ENCODE measurements at places on chromosomes 4 and X.

- DNase-seq, result no peak
Measured at GRCh38 chr4:48024522-48024921, 8.0 kb downstream of the NIPAL1 start.

- no peak for DNase-seq
Measured at GRCh38 chr4:112023402-112023950, 121.8 kb upstream of the FAM241A start.

- no peak for DNase-seq
Measured at GRCh38 chrX:47030339-47030738, 47.9 kb upstream of the RGN start.

DNA sequence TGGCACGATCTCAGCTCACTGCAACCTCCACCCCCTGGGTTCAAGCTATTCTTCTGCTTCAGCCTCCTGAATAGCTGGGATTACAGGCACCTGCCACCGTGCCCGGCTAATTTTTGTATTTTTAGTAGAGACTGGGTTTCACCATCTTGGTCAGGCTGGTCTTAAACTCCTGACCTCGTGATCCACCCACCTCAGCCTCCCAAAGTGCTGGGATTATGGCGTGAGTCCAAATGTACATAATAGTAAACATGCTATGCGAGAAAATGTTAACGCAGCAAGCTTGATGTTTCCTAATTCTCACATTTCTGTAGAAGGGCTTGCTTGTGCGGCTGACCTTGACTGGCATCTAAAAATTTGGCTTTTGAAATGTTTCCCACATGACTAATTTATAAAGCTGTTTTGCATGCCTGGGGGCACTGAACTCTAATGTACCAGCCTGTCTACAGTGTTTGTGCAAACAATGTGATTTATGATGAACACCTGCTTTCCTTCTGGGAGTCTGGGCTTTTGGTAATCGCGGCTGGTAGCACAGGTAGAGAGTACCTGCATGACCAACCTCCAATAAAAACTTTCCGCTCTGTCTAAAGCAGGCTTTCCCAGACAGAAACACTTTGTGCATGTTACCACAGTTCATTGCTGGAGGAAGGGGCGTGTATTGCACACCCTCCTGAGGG lies 216.8 kb downstream of the IL15 start:
- DNase-seq, result no peak

- DNase-seq, result no peak
Measured at GRCh38 chr4:82728301-82728700, 70.3 kb downstream of the SCD5 start.

- no peak for DNase-seq
Measured at GRCh38 chr4:166493924-166494345, 620.9 kb downstream of the TLL1 start.

DNA sequence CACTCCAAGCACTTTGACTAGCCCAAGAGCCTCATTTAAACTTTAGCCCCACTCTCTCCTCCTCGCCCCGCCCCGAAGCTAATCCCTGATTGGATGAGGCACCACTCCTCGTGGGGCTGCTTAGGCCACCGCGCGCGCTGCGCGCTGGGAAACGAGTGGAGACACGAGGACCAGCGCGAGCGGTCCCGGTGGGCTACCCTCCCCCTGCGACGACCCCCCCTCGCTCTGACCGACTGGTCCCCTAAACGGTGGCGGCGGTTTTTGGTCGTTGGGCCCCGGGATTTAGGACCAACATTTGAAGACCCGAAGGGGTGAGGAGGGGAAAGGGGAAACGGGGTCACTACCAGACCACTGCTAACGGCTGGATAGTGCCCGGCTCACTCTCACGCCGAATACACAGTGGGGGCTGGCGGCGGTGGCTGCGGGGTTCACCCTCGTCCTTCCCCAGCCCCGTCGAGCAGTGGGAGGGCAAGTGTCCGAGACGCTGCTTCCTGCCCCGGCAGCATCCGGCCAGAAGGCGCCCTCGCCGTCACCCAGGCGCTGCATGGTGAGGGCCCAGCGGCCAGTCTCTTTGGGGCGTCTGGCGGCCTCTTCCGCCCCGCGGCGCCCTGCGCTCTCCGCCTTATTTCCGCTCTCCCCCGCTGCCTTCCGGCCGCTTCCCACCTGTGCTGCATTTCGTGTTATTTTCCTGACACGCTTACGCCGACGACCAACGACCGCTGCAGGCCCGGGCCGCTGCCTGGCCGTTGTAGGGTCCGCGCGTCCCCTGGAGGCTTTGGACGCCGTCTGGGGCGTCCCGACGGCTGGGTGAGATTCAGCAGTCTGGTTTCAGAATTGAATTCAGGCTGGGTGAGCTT lies at the start of gene RBM46:
Gene RBM46, plus strand, starts transcription at position 147 of the 857 bp plus-strand sequence. CDS start 15,481 bp downstream, outside the sequence.
- no peak for DNase-seq

DNA sequence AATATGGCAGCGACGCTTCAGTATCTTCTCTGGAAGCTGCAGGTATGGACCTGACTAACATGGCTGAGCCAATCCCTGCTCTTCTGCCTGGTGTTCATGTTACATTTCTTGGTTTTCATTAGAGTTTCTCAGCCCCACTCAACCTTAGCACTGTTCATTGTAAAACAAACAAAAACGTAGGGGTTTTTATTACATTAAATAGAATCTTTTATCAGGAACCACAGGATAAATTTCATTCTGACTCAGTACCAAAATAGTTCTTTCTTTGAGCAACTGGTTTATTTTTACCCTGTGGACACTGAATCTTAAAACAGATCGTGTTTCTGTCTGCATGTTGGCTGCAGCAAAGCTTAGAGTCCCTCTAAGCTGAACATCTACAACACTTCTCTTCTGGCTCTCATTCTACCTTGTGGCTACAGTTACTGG lies 27.1 kb downstream of the FHIP1A start:
- DNase-seq, result no peak

- DNase-seq, result no peak
Measured at GRCh38 chrX:136584545-136584944, 52.5 kb downstream of the VGLL1 start.

DNA sequence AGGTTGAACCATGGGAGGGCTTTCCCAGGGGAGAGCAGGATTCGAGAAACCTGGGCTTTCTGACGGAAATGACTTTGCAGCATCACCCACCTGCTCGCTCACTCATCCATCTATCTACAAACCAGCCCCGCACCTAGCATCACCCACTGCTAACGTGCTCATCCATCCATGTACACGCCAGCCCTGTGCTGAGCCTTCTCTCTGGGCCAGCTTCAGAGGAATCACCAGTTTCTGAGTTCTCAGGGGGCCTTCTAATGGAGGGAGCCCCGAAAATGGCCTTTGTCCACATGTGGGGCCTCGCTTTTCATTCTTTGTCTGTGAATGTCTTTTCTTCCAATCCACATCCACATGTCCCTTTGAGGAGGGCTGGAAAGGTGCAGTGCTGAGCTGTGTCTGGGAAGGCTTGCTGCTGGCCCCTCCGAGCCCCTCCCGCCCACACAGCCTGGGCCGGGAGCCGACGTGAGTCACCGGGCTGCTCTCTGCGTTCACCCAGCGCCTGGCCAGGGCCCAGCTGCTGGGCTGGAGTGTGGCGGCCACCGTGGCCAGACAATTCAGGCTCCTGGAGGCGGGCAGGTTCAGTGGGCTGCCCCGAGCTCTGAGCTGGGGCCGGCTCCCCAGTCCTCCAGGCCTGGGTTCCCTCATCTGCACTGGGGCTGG lies 14.7 kb downstream of the SORCS2 start:
- no peak for DNase-seq

DNA sequence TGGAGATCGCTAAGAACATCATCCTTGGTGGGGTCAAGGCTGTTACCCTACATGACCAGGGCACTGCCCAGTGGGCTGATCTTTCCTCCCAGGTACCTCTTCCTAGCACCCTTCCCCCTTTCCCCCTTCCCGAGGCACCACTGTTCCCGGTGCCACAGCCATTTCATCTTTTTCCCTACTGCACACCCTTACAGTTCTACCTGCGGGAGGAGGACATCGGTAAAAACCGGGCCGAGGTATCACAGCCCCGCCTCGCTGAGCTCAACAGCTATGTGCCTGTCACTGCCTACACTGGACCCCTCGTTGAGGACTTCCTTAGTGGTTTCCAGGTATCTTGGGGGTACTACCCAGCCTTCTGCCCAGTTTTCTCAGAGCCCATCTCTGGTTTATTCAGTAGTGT lies 5.7 kb downstream of the UBA1 start:
- no peak for DNase-seq

DNA sequence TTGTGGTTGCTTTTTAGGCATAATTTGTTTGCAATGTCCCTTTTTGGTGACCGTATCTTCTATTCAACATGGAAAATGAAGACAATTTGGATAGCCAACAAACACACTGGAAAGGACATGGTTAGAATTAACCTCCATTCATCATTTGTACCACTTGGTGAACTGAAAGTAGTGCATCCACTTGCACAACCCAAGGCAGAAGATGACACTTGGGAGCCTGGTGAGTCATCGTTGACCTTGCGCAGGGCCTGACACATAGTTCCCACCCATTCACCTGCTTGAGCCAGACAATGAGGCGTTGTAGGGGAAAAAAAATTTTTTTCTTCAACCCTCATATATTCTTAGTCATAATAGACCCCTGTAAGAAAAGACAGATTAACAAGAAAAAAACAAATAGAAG lies 32.4 kb downstream of the EGF start:
- no peak for DNase-seq

GRCh38 chr4:188942606-188943005 lies 803.4 kb downstream of the TRIML1 start:
- no peak for DNase-seq

All from stimulated activated naive CD4-positive, alpha-beta T cell (primary cell).